NCI-H2081 (cell line): ENCODE measurements at places on chromosomes 2 and 18.

DNA sequence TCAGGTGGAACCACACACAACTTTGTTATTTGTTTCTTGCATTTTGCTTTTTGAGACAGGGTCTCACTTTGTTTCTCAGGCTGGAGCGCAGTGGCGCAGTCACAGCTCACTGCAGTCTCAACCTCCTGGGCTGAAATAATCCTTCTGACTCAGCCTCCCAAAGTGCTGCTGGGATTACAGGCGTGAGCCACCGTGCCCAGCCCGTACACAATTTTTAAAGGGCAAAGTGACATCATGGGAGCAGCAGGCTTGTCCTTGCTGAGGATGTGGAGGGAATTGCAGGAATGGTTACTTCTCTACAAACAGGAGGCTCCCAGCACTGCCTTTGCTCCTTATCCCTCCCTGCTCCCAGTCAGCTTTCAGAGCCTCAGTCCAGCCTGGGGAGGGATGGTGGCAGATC lies 355.9 kb upstream of the KLHL29 start:
- no peak for DNase-seq

GRCh38 chr2:178282075-178282815 lies 87.9 kb downstream of the OSBPL6 start:
- DNase-seq: no peak

- no peak for DNase-seq
These were observed 68.7 kb upstream of the WIPF1 start for GRCh38 chr2:174666312-174666711.

DNA sequence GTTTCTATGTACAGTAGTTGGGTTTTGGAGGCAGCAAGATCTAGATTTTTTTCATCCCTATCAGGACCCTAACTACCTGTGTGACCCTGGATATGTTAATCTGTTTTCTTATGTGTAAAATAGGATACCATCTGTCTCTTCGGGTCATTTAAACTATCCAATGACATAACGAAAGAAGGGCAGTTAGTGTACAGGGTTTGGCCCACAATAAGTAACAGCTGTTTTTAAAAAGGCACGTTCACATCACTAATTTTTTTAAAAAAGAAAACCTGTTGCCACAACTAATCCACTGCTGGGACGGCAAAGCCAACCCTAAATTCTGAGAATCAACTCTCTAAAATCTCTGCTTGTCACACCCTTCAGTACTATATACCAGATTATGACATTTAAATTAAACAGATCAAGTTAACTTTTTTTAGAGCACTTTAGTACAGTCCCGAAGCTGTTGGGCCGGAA lies 869 bp downstream of the USP40 start:
- DNase-seq: no peak

DNA sequence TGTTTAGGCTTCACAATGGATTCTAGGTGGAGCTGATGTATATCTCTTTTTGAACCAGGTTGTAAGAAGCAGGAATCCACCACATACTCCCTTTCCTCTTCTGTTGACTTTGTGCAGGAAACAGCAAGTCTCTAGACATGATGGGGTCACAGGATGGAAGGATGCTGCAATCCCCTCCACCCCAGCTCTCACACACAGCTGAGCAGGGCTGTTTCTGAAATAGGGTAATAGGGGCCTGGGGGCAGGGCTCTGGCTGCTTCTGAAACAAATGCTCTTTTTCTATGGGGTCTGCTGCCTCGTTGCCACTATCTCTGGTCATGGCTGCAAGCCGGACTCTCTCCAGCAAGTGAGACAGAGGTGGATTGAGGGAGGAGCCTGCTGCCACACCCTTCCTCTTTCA lies 148.9 kb downstream of the SOX11 start:
- DNase-seq: no peak

GRCh38 chr2:201827621-201828020 lies 21.3 kb downstream of the CDK15 start:
- no peak for DNase-seq

GRCh38 chr2:233912691-233913423 lies 4.3 kb upstream of the TRPM8 start:
- DNase-seq: no peak

DNA sequence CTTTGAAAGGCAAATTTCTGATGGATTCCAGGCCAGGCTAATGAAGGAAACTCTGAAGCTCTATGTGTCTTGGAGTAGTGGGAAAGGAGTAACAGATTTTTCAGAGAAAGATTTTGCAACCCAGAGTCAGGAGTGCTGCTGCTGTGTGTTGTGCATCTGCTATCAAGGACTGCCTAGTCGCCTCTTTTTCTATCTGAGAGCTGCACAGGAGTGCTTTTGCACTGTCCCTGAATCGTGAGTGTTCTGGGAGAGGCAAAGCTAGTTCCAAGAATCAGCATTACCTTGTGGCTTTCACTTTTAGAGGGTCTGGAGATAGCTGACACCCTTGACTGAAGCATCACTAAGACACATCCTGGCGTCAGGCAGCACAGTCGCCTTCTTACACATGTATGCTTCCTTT lies 336.4 kb downstream of the PARD3B start:
- no peak for DNase-seq

DNA sequence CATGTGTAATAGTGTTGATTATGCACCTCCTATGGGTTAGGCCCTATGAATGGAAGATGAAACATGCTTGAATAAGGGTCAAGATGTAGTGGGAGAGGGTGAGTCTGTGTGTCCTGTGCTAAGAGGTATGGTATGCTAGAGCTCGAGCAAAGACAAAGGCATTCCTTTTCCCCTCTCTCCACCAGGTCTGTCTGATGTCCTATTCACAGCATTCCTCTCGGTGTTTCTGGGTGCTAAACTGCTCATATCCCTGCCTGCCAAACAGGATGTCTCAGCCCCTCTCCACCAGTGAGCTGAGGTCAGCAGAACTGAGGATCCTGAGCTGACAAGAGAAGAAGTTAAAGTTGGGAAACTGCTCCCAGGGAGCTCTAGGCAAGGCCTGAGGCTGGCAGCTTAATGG lies 344.9 kb downstream of the TSN start:
- DNase-seq: no peak

GRCh38 chr2:239587841-239588240 lies 187.0 kb upstream of the HDAC4 start:
- no peak for DNase-seq

- DNase-seq: no peak
These were observed 258.6 kb downstream of the TNS1 start for GRCh38 chr2:217743966-217744761.

- DNase-seq: no peak
These were observed 164.9 kb downstream of the CCDC148 start for GRCh38 chr2:158291544-158292180.

- no peak for DNase-seq
These were observed 268.4 kb downstream of the GPD2 start for GRCh38 chr2:156704617-156705016.

- no peak for DNase-seq
These were observed 182.8 kb upstream of the CRIM1 start for GRCh38 chr2:36172824-36173223.

DNA sequence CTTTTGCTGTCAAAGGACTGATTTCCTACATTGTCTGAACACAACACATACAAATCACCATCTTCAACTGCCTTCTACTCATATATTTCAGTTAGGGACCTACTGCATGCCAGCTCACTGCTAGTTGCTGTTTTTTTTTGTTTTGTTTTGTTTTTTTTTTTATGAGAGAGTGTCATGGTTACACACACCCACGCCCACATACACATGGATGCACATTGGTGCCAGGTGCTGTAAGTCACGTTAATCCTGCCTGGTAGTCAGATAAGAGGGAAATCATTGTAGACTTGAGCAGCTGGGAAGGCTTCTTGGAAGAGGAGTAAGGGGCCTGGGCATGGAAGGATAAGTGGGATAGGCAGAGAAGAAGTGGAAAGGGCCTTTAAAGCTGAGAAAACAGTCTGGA lies 209.9 kb downstream of the TDRD15 start:
- DNase-seq: peak; percentile 55

DNA sequence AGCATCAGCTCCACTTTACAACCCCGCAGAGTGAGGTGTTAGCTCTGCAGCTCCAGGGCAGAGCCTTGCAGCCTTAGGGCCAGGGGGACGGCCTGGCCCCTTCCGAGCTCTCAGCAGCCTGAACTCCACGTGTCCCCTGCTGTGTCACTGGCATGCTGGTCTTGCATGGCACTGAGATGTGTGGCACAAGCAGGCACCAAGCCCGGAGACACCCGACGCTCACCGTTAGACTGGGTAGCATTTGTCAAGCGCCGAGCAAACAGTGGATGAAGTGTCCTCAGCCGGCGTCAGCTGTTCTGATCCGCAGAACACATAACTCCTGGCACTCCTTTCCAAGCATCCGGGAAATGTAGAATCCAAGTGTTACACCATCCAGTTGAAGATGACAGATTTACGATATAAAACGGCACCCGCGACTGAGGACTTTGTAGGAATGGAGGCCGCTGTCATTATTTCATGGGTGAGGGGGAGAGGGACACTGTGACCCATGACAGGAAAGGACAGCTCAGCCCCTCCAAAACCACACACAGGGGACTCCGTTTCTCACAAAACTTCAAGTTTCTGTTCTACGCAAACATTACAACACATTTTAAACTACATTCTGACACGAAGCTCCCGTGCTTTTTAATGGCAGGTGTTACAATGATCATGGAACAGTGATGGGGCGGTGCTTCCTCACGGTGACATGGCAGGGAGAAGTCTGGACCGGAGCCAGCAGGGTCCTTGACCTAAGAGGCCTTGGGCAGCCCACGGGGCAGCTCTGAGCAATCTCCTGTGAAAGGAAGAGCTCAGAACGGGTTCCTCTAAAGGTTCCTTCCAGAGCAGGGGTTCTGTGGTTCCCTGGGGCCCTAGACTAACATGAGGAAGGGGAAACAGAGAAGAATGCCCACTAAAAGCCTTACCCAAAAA lies 89.4 kb downstream of the HDAC4 start:
- no peak for DNase-seq

- DNase-seq: no peak
These were observed 33.6 kb upstream of the B3GNT7 start for GRCh38 chr2:231361701-231362554.

GRCh38 chr2:98118161-98118560 lies 31.2 kb downstream of the VWA3B start:
- DNase-seq: no peak

- no peak for DNase-seq
These were observed 19.8 kb upstream of the GPR55 start for GRCh38 chr2:230944757-230945372.

GRCh38 chr2:47195148-47195547 lies 40.0 kb upstream of the STPG4 start:
- no peak for DNase-seq

- no peak for DNase-seq
These were observed 288.3 kb downstream of the CYP26B1 start for GRCh38 chr2:71859211-71859847.

DNA sequence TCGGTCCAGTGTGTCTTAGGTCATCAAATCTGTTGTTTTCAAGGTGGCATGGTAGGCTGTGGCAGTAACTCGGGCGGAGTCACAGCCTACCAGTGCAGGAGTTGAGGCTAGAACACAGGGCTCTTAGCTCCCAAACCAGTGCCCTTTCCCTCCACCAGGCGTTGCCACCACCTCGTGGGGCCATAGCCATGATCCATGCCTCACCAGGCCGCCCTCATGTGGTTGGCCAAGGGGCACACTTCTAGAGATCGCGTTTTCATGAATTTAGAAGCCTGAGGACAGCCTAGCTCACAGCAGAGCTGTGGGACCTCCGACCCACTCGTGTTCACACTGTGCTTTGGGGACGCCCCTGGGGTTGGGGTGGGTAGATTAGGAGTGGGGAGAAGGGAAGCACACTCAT lies 10.6 kb downstream of the SEC11C start:
- no peak for DNase-seq

- DNase-seq: no peak
These were observed 349.8 kb downstream of the TNS1 start for GRCh38 chr2:217652761-217653639.

DNA sequence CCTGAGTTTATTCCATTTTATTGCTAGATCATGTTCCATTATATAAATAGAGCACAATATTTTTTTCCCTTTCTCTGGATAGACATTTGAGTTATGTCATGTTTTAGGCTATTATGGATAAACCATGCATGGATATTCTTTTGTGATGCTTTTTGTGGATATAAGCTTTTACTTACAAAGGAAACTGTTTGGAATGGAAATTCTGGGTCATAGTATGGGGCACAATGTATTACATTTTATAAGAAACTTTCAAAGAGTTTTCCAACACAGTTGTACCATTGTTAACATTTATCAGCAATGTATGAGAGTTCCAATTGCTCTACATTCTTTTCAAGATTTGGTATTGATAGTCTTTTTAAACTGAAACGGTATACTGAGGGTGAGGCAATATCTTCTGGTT lies 749.4 kb downstream of the SOCS6 start:
- no peak for DNase-seq

- DNase-seq: no peak
These were observed 69.4 kb downstream of the SRD5A2 start for GRCh38 chr2:31511376-31511775.

- DNase-seq: no peak
These were observed 130.7 kb upstream of the KLF7 start for GRCh38 chr2:207296265-207296948.

DNA sequence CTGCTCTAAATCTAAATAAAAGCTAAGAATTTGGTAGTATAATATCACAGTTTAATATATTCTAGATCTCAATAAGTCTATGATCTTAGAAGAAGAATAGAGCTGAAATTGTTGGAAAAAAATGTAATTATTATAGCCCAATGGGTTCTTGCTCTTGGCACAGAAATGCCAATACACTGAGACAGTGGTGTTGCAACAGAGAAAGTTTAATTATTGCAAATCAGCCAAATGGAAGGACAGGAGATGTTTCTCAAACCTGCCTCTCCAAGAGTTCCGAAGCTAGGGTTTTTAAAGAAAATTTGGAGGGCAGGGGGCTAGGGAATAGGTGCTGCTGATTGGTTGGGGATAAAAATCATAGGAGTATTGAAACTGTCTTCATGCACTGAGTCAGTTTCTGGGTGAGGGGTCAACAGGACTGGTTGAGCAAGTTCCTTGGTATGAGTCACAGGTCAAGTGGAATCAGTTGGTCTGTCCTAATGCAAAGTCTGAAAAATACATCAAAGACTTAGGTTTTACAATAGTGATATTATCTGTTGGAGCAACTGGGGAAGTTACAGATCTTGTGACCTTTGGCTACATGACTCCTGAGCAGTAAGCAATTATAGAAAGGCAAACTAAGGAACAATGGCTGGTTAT lies 228.6 kb downstream of the CD226 start:
- DNase-seq: no peak

GRCh38 chr2:149164827-149165226 lies 126.3 kb downstream of the LYPD6B start:
- DNase-seq: no peak

GRCh38 chr2:225104971-225105370 lies 62.7 kb upstream of the DOCK10 start:
- no peak for DNase-seq

- DNase-seq: no peak
These were observed 8.0 kb downstream of the AGFG1 start for GRCh38 chr2:227479865-227480475.

DNA sequence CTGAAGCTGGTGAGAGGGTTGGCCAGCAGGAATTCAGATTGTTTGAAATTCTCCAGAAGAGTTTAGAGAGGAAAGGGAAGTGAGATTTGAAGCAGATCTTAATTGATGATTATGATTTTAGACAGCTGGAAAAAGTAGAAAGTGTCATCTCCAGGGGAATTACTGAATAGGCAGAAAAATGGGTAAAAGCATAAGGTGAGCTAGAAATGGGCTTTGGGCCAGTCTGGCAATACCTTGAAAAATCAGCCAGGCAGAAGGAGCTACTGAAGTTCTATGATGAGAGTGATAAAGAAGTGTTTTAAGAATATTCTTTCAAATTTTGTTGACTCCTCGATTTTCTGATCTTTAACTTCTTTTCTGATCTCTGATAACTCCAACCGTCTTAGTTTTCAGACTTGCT lies 172.9 kb upstream of the CCDC150 start:
- no peak for DNase-seq
